ENCODE measurements at places on chromosomes 11 and 22.

DNA sequence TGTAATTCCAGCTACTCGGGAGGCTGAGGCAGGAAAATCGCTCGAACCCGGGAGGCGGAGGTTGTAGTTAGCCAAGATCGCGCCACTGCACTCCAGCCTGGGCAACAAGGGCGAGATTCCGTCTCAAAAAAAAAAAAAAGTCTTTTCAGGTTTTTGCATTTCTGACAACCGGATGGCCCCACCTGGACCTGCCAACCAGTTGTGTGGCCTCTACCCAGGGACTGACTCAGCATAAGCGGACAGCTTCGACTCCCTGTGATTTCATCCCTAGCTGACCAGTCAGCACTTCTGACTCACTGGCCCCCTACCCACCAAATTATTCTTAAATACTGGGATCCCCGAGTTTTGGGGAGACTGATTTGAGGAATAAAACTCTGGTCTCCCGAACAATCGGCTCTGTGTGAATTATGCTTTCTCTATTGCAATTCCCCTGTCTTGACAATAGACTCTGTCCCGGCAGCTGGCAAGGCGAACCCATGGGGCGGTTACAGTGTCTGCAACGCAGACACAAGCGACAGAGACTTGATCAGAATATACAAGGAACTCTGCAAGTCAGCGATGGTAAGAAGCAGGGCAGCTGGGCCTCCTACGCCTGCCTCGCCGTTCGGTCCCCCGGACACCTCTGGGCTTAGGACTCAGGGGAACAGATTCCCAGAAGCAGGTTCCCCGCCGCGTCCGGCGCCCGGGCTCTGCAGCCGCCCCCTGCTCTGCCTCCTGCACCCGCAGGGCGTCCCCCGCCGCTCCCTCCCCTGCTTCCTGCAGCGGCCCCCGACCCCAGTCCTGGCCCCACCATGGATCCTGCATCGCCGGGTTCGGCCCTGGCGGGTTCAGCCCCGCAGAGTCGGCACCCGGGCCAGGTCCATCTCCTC is 741 bp upstream of the TALDO1 start:
- DNase-seq: no peak

DNA sequence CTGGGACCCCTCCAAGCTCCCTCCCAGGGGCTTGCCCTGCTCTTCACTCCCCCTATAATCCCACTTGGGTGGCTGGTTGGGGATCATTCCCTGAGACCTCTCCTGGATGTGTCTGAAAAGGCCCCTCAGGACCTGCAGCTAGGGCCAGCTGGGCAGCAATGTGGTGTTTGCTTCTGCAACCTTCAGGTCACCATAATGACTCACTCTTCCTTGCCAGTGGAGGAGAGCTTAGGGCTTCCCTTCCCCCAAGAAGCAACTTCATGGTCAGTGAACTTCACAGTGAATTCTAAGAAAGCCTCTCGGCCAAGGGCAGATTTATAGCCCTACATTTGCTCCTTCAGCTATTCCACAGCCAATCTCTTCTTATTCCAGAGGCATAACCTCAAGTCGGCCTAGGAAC is 45.1 kb upstream of the TSPAN18 start:
- peak; percentile 71 for DNase-seq

DNA sequence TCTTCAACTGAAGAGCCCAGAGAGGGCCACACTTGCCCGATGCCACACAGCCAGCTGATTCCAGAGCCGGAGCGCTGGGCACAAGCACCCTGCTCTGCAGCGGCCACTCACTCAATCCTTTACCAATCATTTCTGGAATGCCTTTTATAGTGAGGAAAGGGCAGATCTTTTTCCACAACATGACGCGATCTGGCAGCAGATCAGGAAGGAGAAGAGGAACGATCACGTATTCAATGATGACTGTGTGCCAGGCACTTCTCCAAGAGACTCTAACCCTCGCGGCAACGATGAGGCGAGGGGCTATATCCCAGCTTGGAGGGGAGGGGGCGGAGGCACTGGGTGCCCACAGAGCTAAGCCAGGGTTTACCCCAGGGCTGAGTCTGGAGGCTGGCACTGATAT is 56.3 kb upstream of the TCF20 start:
- no peak for DNase-seq

DNA sequence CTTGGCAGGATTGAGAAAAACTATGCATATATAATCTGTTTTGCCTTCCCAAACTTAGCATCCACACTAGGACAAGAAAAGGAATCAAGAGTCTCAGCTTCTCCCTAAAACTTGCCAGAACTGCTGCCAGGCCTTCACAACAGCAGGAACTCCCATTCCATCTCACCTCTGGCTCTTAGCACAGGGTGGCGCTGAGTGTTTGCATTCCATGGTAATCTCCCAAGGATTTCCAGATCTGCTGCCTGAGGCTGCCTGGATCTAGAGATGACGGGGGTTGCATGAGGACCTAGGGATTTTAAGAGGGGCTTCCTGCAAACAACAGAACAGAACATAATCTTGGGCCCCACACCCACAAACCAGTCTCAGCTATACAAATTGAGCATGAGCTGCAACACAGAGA is 87.1 kb upstream of the OPCML start:
- no peak for DNase-seq

All from AG20443 (cell line).